ENCODE measurements at places on chromosomes 2 and 18.

- no peak for DNase-seq
These were observed 504.9 kb downstream of the GALR1 start for GRCh38 chr18:77754475-77755044.

GRCh38 chr2:159106109-159106508, 137.7 kb downstream of the TANC1 start:
- DNase-seq, result no peak

DNA sequence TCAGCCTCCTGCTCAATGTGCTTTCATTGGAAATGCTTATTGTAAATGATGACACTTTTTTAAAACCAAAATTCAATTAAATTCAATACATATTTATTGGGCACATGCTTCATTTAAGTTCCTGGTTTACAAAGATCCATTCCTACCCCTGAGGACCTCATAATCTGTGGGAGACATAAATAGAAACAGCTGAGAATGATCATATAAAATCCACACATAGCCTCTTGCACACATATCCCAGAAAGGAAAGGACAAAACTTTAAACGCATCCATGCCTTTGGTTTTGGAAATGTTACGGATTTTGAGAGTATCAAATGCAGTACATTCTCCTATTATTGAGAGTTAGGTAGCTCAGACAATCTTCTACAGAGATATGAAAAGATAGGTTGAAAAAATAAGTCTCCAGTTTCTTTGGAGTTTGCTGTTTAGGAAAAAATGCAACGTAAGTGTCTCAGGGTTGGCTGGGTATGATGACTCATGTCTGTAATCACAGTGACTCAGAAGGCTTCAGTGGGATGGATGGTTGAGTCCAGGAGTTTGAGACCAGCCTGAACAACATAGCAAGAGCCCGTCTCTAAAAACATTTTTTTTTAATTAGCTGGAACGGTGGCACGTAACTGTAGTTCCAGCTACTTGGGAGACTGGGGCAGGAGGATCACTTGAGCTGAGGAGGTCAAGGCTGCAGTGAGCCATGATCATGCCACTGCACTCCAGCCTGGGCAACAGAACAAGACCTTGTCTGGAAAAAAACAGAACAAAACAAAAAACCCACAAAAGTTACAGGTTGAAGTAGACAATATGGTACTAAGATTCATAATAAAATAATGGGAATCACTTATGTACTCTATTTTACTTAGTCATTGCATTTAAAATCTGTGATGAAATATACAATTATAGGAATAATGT, 3.9 kb upstream of the PRELID3A start:
- DNase-seq, result no peak

- DNase-seq, result peak; percentile 48
These were observed 50.0 kb downstream of the TMEM163 start for GRCh38 chr2:134668821-134669220.

Measured in stimulated activated CD4-positive, alpha-beta T cell treated with anti-CD3 and anti-CD28 coated beads, Interleukin-1b, Interleukin-23, amount 100 ng/mL, for 1 hour (primary cell).